ENCODE measurements at places on chromosomes 5 and 9.

DNA sequence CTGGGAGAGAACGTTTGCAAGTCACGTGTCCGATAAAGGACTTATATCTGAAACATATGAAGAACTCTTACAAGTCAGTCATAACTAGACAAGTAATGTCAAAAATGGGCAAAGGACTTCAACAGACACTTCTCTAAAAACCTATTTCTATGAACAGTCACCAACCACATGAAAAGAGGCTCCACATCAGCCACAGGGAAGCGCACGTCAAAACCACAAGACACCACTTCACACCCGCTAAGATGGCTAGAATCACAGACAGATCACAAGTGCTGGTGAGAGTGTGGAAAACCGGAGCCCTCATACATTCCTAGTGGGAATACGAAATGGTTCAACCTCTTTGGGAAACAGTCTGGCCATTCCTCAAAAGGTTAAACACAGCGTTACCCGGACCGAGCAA lies 11.5 kb upstream of the CARD9 start:
- DNase-seq: no peak

DNA sequence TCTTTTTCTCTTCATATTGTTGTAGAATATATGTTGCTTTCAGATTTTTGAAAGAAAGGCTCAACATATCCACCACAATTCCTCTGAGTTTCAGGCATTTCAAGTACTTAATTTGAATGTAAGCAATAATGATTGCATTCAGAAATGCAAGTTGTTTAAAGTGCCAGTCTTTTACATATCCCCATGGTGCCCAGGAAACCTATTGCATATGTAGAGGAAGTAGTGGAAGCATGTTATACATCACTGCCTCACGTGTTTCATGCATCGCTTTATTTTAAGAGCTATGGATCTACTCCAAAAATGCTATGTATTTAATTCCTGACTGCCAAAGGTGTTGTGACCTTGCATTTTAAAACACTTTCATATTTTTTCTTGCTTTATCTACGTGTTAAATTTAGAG lies 28.1 kb downstream of the CPEB4 start:
- no peak for DNase-seq

- DNase-seq: no peak
These were observed 151.0 kb downstream of the GCNT1 start for GRCh38 chr9:76610011-76610352.

GRCh38 chr9:97548819-97549540 lies 47.5 kb downstream of the TMOD1 start:
- no peak for DNase-seq

DNA sequence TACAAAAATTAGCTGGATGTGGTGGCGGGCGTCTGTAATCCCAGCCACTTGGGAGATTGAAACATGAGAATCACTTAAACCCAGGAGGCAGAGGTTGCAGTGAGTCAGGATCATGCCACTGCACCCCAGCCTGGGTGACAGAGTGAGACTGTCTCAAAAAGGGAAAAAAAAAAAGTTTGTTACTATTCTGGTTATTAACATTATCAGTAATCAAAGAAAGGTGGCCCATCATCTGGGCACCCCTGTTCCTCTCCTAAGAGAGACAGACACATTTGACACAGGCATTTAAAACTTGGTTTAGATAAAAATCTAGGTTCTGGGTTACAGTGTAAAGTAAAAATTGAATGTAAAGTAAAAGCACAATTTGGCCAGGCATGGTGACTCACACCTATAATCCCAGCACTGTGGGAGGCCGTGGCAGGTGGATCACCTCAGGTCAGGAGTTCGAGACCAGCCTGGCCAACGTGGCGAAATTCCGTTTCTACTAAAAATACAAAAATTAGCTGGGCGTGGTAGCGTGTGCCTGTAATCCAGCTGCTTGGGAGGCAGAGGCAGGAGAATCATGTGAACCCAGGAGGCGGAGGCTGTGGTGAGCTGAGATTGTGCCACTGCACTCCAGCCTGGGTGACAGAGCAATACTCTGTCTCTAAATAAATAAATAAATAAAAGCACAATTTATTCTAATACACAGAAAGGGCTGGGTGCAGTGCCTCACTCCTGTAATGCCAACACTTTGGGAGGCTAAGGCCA lies 16.7 kb upstream of the PHYHD1 start:
- no peak for DNase-seq

GRCh38 chr5:43017428-43017815 lies 22.7 kb downstream of the ANXA2R start:
- no peak for DNase-seq

- DNase-seq: no peak
These were observed 188.7 kb downstream of the HSPA4 start for GRCh38 chr5:133240425-133241091.

- DNase-seq: no peak
These were observed 117.5 kb upstream of the MTAP start for GRCh38 chr9:21684831-21685362.

DNA sequence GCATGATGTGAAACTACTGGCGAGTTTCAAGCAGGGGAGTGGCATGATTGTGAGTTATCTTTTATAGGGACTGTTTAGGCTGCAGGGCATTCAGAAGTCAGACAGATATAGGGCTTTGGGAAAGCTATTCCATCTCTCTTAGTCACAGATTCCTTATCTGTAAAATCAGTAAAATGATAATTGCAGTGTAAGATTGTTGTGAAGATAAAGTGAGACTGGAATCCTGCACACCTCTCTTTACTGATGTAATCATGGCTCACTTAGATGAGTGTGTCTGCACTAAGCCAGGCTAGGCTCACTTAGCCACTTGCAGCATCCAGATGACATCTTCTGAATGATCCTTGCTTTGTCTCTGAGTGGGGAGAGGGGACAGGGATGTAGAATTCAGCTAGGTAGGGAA lies 81.8 kb upstream of the MAMDC2 start:
- no peak for DNase-seq

- DNase-seq: no peak
These were observed 30.7 kb downstream of the PPARGC1B start for GRCh38 chr5:149760854-149761187.

DNA sequence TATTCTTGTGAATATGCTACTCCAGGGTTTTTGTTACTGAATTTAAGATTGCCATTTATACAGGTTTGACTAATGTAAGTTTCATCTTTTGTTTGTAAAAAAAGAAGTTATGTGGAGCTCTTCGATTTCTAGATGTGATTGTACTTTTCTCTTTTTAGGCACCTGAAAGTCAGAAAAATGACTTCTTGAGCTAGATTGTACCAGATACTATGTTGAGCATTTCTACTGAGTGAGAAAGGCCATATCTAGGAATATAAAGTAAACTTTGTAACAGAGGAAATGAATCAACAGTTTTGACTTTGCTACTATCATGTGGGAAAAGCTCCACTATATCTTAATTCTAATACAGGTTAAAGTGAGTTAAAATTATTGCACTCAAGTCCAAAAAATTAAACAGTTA lies 25.1 kb downstream of the SMC5 start:
- DNase-seq: no peak

DNA sequence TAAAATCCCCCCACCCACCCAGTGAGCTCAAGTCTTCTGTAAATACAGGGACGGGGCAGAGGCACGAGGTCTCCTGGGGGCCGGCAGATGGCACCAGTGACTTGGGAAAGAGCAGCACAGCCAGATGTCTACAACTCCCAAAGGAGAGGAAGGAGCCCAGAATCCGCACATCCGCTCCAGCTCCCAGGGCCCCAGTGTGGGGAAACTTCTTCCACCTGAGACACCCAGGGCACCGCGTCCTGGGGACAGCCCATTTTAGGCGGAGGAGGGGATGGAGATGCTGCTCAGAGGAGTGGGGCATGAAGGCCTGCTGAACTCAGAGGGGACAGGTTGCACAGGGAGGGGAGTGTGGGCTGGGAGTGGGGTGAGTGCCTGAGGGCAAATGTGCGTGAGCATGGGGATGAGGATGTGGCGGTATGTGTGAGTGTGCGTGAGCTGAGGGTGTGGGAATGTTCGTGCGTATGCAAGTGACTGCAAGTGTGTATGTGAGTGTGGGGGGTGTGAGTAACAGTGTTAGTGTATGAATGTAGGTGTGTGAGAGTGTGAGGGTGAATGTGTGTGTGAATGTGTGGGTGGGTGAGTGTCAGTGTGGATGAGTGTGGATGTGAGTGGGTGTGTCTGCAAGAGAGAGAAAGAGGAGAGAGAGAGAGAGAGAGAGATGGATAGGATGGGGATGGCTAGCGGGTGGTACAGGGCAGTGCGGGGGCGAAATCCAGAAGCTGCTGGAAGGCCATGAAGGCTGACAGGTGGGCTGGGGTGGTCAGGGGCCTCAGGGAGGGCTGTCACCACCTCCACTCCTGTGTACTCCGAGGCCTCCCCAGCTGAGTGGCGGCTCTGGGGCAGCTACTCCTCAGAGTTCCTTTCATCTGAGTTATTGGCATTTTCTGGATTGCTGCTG lies 63.5 kb downstream of the DUSP1 start:
- no peak for DNase-seq

DNA sequence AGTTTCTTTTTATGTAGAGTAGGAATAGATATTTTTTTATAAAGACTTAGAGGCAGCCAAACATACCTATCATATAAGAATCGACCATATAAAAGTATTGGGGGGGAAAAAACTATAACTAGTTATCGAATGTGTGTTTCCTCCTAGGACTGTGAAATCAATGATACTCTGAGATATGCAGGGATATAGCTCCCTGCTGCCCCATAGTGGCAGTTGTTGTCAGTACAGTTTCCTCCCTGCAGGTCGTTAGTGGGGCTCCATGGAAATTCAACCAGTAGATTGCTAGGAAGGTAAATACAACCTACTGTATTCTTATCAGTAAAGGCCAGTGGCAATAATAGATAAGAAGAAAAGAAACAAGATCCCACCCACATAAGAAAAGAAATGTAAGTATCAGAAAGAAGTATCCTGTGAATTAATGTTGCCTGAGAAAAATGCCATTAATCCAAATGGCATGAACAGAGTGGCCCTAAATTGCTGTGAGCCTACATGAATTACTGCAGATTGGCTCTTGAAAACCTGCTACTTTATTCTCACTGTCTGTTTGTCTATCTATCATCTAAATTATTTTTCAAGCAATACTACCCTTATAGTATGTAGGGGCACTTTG lies 136.9 kb upstream of the FBN2 start:
- no peak for DNase-seq

DNA sequence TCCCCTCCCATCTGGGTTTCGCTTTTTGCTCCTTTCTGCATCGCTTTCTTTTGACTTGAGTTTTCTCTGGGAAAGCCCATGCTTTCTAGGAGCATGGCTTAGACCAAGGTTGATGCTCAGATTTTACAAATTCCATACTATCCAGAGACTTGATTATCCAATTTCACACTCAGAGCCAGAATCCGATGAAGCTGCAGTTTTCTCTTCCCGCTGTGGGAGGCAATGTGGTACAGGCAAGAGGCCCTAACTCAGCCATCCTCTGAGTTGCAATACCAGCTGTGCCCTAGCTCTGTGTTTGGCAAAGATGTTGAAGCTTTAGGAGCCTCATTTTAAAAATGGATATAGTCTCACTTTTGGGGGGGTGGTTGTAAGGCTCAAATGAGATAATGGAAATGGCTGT lies 85.1 kb downstream of the BRINP1 start:
- DNase-seq: no peak

- no peak for DNase-seq
These were observed 389.6 kb downstream of the KIAA0825 start for GRCh38 chr5:94228791-94229190.

GRCh38 chr5:125696762-125697161 lies 726.4 kb upstream of the GRAMD2B start:
- no peak for DNase-seq

GRCh38 chr9:13603921-13604320 lies 324.4 kb upstream of the MPDZ start:
- DNase-seq: no peak

DNA sequence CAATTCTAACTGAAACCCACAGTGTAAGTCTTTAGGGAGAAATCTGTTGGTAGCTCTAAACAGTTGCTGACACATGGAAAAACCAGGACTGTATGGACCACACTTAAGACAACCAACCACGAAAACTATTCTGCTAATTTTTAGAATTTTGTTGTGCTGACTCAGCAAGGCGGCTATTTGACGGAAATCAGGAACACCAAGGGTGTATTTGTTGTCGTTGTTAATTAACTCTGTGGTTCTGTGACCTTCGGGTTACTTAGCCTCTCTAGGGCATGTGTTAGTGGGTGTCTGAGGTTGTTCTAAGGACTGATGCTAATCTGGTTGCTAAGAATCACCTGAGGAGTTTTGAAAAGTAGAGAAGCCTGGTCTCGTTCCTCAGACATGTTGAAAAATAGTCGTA lies 79.2 kb downstream of the ATP10B start:
- no peak for DNase-seq

DNA sequence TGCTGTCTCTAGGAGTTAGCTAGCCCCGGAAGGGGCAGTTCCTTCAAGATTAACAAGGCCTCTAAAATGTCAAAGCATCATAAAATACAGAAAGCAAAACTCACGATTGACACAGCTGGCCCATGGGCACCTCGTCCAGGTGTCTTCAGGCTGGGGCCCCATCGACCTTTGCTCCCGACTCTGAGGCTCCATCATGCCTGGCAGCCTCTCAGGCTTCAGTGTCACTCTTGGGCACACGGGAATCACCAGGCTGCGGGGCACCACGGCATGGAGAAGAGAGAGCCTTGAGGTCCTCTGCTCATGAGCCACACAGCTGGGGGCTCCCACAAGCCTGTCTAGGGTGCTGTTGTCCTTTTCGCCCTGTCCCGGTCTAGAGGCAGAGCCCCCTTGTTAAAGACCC lies 161.2 kb downstream of the GAPVD1 start:
- no peak for DNase-seq

GRCh38 chr5:89900346-89900745 lies 509.2 kb downstream of the CETN3 start:
- DNase-seq: no peak

DNA sequence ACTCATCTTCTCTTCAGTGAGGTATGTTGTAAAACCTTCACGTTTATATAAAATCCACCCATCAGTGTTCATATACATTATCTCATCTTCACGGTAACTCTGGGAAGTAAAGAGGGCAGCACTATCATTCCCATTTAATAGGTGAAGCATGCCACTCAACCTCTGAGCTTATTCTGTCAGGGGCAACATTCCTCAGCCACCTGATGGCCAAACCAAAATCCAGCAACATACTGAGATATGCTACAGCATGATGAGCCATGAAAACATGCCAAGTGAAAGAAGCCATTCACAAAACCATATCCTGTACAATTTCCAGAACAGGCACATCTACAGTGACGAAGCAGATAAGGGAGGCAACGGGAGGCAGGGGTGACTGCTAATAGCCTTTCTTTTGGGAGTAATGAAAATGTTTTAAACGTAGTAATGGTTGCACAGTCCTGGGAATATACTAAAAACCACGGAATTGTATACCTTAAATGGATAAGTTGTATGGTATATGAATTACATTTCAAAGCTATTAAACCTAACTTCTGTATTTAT lies 167.4 kb downstream of the TSSK1B start:
- DNase-seq: no peak

DNA sequence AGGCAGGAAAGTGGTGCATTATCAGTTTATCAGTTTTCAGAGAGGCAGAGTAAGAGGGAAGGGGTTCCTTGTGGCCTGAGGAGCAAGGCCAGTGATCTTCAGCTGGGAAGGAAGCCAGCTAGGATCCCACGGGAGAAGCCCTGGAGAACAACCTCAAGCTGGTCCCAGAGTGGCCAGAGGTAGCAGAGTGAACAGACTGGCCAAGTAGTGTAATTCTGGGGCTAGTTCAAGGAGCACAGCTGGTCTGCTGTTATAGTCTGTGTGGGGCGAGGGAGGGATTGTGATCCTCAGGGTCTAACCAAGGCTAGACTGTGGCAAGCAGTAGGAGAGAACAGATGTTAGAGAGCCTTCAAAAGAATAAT lies 164.6 kb downstream of the CARTPT start:
- DNase-seq: no peak

GRCh38 chr5:175700991-175701390 lies 43.1 kb downstream of the HRH2 start:
- no peak for DNase-seq

All from memory B cell (primary cell).